Urothelium cell line (cell line): ENCODE measurements at places on chromosomes 6 and 20.

GRCh38 chr20:54208548-54209176 is 775 bp downstream of the PFDN4 start:
- DNase-seq, result peak; percentile 41

DNA sequence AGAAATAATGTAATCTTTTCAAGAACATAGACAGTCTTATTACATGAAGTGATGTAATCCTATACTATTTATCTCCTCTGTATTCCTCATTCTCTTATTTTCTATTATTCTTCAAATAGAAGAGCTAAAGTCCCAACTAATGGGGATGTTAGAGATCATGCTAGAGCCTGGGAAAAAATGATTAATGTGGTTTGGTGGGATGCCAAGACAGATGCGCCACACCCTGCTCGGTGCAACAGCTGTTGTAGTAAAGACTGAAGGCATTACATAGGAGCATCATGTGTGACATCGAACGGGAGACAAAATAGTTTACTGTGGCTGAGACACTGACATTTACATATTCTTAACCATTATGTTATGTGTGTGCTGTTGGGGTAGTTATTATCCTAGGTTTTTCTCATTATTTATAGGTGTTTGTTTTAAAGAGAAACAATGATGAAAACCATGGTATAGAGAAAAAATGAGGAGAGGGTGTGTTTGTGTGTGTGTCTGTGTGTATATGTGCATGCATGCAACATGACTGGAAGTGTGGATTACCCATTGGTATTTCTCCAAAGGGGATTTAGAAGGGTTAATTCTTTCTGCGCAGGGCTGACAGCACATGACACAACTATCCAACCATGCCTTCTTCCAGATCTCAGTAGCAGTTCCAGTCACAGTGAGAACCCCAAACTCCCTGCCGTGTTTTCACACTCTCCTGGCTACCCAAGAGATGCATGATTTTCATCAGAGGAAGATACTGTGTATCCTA is 155.3 kb downstream of the EYA4 start:
- DNase-seq, result peak; percentile 22

DNA sequence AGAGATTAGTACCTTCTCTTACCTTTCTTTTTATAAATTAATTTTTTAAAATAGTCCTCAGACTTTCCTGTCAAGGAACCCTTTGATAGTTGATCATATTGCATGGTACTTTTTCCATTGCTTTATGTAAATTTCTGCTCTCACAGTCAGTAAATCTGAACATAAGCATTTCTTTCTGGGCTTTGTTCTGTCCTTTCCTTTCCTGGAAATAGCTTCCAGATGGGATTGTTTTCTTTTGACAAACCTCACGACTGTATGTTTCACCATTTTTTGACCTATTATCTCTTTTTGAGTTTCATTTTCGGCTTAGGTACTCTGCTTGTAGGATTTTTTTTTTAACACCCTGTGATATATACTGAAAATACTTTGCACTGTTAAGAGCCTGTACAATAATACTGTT is 32.6 kb downstream of the UTRN start:
- DNase-seq, result no peak

DNA sequence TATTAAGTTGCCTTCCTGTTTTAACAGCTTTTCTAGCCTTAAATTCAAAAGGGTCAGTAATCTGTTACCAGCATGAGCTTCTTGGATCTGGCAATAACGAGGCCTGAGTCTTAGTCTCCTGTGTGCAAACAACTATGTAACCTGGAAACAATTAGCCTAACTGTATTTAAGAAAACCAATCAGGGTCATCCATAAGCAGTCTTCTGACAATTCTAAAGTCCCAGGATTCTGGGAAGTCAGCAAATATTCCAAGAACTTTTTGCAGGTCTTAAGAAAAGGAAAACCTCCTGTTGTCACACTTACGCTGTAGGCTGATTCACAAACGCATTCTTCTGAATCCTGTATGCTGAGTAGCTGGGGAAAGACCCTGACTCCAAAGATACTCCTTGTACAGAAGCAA is 90.4 kb downstream of the COL12A1 start:
- DNase-seq, result no peak

GRCh38 chr6:123788319-123788718 is 15.3 kb upstream of the NKAIN2 start:
- DNase-seq, result no peak

DNA sequence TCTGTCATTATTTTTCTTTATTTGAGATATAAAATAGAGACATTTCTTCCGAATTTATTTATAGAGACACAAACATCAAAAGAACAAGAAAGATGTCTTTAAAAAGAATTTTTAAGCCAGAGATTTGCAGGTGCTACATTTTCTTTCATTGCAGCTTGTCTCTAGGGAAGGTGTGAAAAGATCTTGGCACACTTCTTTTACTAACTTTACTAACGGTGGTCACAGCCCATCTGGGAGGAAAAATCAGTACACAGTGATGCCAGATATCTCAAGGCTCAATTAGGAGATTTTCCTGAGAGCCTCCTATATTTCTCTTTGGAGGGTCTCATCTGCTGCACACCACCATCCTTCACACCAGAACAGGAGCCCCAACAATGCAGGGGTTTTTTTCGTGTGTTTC is 29.5 kb downstream of the ABRACL start:
- no peak for DNase-seq

- no peak for DNase-seq
Observed at GRCh38 chr6:162615016-162615705, 112.4 kb downstream of the PRKN start.

GRCh38 chr6:134111062-134111677 is 58.7 kb upstream of the SLC2A12 start:
- DNase-seq, result peak; percentile 70

GRCh38 chr20:62142252-62143080 is 728 bp downstream of the PSMA7 start:
- peak; percentile 32 for DNase-seq

GRCh38 chr6:108588586-108588985 is 27.9 kb downstream of the FOXO3 start:
- peak; percentile 9 for DNase-seq

DNA sequence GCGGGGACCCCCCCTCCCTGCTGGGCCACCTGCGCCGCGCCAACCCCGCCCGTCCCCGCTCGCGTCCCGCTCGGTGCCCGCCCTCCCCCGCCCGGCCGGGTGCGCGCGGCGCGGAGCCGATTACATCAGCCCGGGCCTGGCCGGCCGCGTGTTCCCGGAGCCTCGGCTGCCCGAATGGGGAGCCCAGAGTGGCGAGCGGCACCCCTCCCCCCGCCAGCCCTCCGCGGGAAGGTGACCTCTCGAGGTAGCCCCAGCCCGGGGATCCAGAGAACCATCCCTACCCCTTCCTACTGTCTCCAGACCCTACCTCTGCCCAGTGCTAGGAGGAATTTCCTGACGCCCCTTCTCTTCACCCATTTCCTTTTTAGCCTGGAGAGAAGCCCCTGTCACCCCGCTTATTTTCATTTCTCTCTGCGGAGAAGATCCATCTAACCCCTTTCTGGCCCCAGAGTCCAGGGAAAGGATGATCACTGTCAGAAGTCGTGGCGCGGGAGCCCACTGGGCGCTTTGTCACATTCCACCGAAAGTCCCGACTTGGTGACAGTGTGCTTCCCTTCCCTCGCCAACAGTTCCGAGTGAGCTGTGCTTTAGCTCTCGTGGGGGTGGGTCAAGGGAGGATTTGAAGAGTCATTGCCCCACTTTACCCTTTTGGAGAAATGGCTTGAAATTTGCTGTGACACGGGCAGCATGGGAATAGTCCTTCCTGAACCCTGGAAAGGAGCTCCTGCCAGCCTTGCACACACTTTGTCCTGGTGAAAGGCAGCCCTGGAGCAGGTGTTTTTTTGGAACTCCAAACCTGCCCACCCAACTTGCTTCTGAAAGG is 2.1 kb downstream of the VEGFA start:
- DNase-seq, result peak; percentile 80

GRCh38 chr6:57254055-57254717 is 32.1 kb upstream of the RAB23 start:
- DNase-seq, result no peak

DNA sequence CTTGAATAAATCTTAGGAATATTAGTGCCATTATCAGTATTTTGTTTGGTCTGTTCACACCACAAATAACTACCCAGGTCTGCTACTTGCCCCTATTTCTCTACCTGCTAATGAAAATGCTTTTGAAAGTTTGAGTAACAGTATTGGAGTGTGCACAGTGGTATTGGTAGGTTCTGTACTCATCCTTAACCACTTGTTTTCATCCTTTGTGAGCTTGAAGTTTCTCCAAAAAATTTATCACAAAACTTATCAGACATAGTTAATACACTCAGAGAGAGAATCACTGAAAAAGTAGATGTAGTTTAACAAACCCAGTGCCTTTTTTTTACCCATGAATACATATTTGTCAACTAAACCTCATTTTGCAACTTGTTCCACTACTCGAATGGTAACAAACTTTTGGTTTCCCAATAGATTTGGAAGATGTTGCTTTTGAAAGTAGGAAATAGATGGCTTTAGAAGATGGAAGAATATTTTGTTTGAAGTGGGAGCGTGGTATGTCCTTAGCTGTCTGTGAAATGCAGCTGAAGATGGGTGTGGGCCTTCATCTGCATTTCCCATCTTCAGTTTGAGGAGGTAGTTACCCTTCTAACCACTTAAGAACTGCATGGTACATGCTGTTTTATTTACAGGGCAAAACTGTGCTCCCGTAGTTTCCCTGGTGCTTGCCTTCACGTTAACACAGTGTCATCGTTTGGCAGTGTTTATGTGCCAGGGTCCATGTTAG is 9.0 kb downstream of the PTPN1 start:
- DNase-seq, result no peak

DNA sequence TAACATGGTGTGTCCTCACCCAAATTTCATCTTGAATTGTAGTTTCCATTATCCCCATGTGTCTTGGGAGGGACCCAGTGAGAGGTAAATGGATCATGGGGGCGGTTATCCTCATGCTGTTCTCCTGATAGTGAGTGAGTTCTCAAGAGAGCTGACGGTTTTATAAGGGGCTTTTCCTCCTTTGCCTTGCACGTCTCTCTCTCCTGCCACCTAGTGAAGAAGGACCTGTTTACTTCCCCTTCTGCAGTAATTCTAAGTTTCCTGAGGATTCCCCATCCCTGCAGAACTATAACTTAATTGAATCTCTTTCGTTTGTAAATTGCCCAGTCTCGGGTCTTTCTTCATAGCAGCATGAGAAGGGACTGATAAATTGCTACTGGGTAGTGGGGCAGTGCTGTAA is 789.3 kb downstream of the FRK start:
- DNase-seq, result no peak

GRCh38 chr20:34618676-34619075 is 58.2 kb downstream of the PIGU start:
- DNase-seq, result no peak

- no peak for DNase-seq
Observed at GRCh38 chr20:56285496-56285895, 37.0 kb downstream of the MC3R start.

DNA sequence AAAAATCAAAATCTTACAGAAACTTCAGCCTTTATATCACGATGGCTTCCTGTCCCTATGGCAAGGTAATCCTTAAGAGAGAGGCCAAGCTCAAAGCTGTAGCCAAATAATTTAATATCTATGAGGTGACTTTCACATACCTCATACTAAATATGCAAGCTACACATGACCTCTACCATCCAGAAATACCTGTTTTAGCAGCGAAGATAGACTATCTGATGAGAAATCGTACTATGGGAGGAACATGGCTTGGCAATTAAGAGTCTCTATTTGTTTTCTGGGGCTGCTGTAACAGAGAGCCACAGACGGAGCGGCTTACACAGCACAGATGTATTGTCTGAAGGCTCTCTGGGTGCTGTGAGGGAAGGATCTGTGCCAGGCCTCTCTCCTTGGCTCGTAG is 31.0 kb upstream of the SALL4 start:
- DNase-seq, result no peak

DNA sequence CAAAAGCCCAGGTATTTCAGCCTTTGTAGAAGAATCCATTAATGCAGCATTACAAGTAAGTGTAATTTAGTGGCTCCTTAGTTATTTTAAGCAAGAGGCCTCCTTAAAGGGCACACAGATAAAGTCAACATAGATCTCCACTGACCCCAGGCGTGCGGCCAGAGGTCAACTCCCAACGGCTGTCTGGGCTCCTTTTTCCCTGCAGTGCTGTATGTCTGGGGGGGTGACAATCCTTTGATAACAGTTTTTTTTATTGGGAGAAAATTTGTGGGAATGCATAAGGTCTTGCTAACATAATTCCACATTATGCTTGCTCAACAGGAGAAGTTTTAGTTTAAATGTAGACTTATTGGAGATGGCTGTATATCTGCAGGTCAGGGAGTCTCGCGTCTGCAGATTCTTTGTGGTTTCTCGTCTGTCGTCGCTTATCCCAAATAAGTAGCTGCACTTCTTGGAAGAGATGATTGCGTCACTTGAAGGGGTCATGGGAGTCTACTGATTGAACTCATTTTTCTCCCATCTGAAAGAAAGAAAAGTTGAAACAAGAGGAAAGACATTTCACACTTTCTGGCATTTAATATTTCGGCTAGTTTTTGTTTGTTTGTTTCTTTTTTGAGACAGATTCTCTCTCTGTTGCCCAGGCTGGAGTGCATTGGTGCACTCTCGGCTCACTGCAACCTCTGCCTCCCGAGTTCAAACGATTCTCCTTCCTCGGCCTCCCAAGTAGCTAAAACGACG is 151.7 kb upstream of the AKAP12 start:
- DNase-seq, result no peak

DNA sequence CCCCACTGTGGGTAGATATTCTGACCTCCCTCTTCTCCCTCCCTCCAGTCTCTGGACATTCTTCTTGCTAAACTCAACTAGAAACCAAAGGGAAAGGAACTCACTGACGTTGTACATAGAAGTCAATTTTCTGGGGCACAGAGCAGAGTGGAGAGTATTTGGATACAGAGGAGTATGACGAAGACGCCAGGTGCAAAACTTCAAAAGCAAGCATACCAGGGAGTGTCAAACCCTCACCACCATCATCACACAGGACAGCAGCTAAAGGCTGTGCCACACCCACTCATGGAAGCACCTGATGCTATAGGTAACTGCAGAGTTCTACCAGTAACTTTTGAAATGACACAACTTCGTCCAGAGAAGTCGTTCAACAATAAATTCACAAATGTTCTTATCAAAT is 64.8 kb downstream of the FYN start:
- DNase-seq, result no peak

GRCh38 chr6:111989743-111990142 is 64.2 kb upstream of the CCN6 start:
- no peak for DNase-seq

DNA sequence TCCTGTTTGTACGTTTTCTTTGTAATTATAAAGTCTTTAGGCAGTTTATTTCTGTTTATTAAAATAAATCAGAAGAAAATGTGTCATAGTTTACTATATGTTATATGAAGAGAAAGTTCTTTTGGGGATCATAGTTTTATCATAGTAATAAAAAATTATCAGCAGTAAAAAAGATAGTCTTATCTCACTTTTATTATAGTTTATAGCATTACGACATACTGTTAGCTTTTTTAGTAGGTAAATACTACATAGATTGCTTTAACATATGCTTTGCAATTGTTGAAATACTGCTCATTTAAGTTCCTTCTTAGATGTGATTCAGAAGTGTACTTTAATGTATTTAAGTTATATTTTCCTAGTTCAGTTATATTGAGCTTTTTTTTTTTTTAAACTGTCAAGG is 13.9 kb downstream of the QKI start:
- no peak for DNase-seq
